ENCODE measurements at places on chromosomes 3 and 15.
A peak's percentile ranks its signal among the peaks of the same experiment; 100 is the strongest.

DNA sequence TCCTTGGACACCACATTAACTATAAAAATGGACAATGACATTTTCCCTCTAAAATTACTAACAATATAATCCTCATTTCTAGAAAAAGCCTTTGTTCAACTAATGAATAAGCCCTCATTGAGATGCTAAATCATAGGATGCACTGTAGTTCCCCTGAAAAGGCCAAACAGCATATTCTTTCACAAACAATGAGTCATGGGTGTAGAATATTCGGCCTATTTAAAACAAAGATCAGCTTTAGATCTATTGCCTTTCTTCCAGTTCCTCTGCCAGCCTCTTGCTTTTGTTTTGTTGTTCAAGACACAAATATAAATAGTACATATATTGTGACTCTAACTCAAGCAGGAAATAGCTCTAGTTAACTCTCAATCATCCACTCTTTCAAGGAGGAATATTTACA, 82.5 kb downstream of the ADAM10 start:
- DNase-seq = no peak

DNA sequence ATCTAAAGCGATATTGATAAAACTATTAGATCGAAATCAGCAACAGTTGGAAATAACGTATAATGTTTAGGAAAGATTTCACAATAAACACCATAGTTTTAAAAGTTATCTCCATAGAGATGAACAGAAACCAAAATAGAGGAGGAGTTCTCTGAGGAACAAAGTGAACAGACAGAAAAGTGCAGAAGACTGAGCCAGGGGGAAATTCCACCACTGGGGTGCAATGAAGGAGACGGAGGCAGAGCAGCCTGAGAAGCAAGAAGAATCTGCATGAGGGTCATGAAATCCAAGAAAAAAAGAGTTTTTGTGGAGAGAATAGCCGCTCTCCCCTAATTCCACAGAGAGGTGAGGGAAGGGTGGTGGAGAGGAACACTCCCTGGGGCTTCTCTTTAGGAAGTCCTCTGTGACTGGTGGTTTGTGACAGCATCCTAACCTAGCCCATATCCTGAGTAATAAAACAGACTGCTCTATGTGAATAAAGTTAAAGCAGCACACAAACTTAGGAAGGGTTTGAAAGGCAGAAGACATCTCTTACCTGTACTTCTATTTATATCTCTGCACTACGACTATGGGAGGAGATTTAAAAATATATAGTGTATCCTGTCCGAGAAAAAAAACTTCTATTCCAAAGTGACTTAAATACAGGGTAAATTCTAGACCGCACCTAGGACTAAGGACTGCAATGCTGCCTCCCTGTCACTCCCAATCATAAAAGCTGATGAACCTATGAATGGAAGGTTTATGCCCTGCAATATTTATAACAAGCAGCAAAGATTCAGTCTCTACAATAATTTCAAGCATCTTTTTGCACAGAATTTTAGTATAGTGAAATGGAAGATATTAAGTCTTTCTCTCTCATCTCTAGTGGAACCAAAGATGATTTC, 22.9 kb downstream of the ATP8B4 start:
- DNase-seq = peak; percentile 34

GRCh38 chr15:25175789-25176615, 221.2 kb downstream of the SNRPN start:
- no peak for DNase-seq

- DNase-seq = peak; percentile 48
Measured at GRCh38 chr3:159856590-159857104, 132.0 kb upstream of the IL12A start.

- DNase-seq = no peak
Measured at GRCh38 chr15:85580879-85581278, 200.5 kb downstream of the AKAP13 start.

DNA sequence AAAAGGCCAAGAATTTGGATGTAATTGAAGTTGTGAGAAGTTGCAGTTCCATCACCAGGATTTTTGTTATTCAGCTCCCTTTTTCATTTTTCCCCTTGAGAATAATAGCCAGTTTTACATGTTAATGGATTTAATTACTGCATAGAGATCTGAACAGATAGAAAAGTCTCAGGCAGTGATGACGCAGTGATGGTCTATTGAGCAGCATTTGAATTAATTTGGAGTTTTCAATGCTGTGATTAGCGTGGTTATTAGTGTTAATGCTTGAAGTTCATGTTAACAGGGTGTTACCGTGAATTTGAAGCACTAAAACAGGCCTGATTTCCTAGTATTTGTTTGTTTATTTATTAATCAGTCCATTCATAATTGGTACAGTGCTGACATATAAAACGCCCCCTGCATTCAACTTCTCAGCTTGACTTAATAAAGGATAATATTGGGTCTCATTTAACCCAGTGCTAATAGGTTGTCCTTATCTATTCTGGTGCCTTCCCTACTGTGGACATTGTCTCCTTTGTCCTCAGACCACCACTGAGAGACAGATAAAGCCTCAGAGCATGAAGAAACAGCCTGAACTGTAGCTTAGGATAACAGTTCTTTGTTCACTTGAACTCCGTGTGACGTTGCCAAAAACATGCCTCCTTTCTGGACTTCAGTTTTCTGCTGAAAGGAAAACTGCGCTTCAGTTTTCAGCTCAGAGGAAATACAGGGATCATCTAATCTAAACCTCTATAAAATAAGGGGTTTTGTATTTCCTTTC, 82.4 kb downstream of the RTP4 start:
- DNase-seq = no peak

DNA sequence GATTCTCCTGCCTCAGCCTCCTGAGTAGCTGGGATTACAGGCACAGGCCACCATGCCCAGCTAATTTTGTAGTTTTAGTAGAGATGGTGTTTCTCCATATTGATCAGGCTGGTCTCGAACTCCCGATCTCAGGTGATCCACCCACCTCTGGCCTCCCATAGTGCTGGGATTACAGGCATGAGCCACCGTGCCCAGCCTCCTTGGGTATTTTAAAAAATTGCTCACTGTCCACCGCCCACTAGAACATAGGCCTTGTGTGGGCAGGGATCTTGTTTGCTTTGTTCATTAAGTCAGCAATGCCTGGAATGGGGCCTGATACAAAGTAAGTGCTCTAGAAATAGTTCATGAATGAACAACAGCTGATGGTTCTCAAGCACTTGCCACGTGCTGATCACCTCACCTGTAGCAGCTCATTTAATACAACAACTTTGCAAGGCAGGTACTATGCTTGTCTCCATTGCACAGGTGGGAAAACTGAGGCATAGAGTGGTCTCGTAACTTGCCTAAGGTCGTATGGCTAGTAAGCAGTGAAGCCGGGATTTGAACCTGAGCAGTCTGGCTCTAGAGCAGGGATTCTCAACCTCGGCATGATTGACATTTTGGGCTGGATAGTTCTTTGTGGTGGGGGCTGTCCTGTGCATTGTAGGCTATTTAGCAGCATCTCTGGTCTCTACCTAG, 12.7 kb upstream of the CTSH start:
- no peak for DNase-seq

DNA sequence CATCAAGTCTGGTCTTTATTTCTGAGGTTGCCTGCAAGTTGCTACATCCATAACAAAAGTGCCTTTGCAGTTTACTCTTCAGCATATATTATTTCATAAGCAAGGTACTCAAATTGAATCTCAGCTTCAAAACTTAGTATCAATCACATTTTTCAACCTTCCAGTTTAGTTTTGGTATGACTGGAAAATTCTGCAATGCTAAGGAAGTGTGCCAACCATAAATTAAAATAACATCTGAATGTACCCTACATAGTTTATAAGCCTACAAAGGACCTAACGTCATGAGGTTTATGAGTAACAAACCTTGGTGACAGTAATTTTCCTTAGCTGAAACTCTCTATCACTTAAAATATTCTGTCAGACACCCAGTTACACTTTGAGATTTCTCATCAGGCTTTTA, 62.8 kb downstream of the THBS1 start:
- no peak for DNase-seq

DNA sequence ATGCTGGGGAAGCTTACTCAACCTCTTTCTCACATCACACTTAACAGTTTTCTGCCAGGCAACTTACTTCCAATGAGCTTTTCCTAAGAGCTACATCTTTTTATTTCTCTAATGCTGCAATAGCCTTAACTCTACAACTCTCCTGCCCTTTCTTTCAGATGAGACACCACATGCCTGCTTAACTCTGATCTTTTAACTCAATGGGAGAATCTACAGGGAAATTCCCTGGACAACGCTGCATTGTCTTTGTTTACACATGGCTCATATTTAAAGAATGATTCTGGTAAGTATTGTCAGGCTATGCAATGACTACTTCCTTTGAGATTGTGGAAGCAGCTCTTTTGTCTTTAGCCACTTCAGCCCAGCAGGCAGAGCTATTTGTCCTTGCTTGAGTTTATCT, 353.1 kb upstream of the BCHE start:
- DNase-seq = no peak

GRCh38 chr3:170037463-170038433, at the start of gene GPR160:
GPR160 (plus strand) TSS chr3:170037995; CDS start chr3:170083973, 45,978 bp downstream.
- DNase-seq = peak; percentile 91

GRCh38 chr15:68730471-68730919, 90.2 kb downstream of the ANP32A start:
- peak; percentile 70 for DNase-seq

DNA sequence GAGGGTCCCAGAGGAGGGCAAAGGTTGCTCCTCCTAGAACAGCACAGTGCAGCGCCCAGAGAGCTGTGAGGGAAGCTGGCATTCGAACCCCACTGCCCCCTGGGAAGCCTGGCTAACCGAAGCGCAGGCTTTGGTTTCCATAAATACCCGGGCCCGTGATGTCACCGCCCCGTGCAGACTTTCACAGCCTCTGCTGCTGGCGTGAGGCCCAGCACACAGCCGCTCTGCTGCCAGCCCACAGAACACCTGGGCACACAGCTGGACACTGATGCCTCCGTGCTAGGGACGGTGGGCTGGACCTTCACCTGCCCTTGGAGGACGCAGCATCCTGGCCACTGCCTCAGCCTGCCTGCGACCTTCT, 1.0 kb downstream of the IQSEC1 start:
- no peak for DNase-seq

DNA sequence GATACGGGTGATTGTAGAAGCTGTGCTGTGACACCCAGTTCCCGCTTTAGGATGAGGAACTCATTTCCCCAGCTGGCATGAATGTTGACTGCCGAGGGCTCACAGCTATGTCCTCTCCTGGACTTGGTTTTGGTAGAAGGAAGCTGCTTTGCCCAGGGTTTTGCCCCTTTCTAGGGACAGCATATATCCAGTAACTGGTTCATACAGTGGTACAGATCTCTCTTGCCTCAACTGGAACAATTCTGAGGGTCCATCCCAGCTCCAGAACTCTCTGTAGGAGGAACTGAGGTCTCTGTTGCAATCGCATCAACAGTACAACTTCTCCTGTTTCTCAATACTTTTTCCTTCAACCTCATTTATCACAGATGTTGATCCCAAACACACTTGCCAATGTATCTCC, 54.5 kb upstream of the FNDC3B start:
- peak; percentile 68 for DNase-seq

GRCh38 chr15:98599909-98600691, 48.2 kb upstream of the IGF1R start:
- no peak for DNase-seq

DNA sequence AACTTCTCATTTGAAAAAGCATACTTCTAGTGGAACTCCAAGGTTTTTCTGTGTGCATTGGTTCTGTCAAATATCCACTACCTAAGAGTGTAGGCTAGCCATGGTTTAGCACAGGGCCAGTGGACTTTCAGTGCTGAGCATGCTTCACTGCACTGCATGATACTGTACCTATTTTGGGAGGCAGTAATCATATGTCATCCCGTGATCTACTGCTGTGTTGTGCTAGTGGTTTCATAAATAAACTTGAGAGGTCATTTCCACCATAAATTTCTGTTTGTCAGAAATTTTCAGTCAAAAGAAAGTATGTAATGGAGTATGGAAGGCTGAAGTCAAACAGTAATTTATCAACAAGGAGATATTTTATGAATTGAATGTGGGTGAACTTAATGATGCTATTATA, 203.6 kb downstream of the ROBO1 start:
- no peak for DNase-seq

GRCh38 chr3:85271911-85272310, 313.1 kb downstream of the CADM2 start:
- DNase-seq = no peak

- DNase-seq = no peak
Measured at GRCh38 chr3:197238842-197239241, 59.6 kb downstream of the DLG1 start.

DNA sequence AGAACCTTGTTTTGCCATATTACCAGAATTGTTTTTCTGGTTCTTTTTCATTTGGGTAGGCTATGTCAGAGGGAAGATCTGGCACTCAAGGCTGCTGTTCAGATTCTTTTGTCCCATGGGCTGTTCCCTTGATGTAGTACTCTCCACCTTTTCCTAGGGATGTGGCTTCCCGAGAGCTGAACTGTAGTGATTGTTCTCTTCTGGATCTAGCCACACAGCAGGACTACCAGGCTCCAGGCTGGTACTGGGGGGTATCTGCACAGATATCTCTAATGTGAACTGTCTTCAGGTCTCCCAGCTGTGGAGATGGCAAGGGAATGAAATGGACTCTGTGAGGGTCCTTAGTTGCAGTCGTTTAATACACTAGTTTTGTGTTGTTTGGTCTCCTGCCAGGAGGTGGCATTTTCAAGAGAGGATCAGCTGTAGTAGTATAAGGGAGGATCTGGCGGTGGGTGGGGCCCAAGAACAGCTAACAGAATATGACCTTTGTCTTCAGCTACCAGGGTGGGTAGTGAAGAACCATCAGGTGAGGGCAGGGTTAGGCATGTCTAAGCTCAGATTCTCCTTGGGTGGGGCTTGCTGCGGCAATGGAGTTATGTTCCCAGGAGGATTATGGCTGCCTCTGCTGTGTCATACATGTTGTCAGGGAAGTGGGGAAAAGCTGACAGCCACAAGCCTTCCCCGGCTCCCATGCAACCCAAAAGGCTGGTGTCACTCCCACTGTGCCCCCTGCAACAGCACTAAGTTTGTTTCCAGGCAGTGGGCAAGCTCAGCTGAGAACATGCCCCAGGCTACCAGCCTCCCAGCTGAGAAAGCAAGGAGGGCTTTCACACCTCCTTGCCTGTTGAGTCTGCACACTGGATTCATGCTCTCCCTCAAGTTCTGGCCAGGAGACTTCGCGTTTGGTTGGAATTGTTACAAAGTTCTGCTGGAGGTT, 252.5 kb downstream of the ISL2 start:
- no peak for DNase-seq

DNA sequence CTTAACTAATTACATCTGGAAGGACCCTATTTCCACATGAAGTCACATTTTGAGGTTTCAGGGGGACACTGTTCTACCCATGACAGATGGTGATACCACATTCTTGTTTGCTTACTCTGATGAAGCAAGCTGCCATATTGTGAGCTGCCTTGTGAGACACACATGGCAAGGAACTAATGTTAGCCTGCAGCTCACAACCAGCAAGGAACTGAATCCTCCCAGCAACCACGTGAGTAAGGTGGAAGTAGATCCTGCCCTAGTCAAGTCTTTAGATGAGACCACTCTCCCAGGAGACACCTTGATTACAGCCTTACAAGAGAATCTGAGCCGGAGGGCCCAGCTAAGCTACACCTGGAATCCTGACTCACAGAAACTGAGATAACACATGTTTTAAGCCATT, 160.1 kb downstream of the PDE8A start:
- DNase-seq = no peak

GRCh38 chr3:39202094-39202493, 9.7 kb upstream of the XIRP1 start:
- DNase-seq = no peak
